Mesendoderm (in vitro differentiated cells): ENCODE measurements at places on chromosomes 12 and 14.
A peak's percentile ranks its signal among the peaks of the same experiment; 100 is the strongest.

DNA sequence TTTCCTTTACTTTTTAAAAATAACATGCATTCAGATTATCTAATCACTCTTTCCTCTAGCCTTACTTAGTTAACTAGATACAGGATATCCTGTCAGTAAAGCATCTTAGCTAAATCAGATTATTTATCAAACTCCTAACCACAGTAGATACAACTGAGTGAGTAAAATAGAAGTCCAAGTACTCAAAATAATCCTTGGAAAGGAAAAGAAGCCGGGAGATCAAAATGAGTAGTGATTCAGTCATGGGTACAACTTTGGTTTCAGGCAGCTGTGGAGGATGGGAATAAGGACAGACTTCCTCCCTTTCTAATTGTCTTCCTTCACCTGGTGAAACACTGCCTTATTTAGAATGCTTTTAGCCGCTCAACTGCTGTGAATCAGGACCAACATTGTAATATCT is 29.4 kb downstream of the GNG2 start:
- DNase-seq, result no peak

- DNase-seq, result peak; percentile 15
Observed at GRCh38 chr14:88234442-88234841, 88.6 kb downstream of the KCNK10 start.

DNA sequence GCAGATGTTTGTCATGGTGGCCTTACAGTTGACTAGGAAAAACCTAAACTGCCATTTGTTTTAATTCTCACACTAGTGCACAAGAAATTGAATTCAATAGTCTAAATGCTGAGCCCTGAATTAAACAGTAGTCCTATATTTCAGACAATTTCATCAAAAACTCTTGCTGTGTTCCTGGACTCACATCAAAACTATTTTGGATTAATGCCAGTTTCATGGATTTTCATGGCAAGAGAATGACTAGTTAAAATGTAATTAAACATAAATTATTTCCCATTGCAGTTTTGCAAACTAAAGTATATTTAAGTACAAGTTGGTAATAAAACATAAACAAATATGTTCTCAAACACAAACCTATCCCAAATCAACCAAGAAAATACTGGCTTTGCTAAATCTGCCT is 468.0 kb upstream of the PRICKLE1 start:
- DNase-seq, result no peak

DNA sequence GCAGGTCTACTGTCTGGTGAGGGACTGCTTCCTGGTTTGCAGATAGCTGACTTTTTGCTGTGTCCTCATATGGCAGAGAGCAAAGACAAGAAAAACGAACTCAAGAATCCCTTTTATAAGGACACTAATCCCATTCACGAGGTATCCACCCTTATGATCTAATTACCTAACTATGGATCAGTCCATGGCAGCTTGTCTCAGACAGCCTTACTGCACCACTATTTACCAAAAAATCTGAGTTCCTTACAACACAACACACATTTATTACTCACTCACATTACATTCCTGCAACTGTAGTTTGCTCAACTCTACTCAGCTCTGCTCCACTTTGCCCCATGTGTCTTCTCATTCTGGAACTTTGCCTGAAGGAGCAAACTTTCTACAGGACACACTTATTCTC is 10.1 kb upstream of the SLC6A15 start:
- DNase-seq, result no peak

GRCh38 chr12:2212971-2213869 is 160.4 kb downstream of the CACNA1C start:
- DNase-seq, result peak; percentile 87

DNA sequence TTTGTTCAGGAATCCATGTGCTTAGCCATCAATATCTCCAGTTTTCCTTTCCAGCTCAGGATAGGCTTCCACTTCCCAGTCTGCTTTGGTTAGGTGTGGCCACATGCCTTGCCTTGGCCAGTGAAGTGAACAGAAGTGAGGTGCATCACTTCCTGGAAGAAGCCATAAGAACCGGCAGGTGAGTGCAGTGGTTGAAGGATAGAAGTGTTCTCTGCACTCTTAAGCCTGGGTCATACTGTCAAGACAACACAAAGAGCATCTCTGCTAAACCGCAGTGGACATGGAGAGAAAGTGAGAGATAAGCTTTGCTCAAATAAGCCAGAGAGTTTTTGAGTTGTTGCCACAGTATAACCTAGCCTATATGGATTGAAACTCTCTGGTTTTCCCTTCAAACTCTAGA is 11.4 kb downstream of the GNG2 start:
- DNase-seq, result no peak

- DNase-seq, result no peak
Observed at GRCh38 chr12:67014642-67015041, 254.5 kb upstream of the CAND1 start.

DNA sequence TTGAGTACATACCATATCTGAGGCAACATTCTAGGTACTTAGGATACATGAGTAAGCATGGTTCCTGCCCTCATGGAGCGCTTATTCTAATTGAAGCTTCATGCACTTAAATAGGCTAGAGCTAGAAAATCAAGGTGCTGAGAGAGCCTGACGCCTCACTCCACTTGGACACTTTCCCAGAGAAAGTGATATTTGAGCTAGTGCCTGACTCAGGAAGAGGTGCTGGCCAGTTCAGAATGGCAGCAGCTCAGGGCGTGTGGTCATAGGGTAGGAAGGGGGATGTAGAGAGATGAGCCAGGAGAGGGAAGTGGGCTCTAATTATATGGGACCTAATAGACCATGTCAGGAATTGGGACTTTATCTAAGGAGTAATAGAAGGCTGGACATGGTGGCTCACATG is 33.3 kb downstream of the TULP3 start:
- DNase-seq, result no peak

DNA sequence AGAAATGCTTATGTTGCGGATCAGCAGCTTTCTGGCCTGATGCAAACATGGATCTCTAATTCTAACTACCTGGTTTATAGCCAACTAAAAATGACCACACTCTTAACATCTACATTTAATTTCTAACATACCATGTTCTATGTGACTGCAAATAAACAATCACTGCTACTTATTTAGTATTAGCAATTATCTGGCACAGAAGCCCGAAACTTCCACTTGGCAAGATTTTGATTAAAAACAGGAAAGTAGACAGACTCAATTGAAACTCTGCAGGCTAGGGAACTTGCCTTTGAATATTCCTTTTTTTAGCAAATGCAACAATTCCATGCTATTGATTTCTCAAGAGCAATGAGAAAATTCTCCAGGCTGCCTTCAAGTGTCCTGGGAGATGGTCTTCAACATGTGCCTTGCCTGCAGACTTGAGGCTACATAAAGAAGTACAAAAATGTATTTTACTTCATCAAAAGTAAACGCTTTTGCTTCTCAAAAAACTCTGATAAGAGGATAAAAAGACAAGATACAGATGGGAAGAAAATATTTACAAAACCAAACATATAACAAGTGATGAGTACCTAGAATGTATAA is 9.1 kb upstream of the TMCC3 start:
- no peak for DNase-seq

- DNase-seq, result no peak
Observed at GRCh38 chr12:116482859-116483258, 76.3 kb upstream of the MAP1LC3B2 start.

DNA sequence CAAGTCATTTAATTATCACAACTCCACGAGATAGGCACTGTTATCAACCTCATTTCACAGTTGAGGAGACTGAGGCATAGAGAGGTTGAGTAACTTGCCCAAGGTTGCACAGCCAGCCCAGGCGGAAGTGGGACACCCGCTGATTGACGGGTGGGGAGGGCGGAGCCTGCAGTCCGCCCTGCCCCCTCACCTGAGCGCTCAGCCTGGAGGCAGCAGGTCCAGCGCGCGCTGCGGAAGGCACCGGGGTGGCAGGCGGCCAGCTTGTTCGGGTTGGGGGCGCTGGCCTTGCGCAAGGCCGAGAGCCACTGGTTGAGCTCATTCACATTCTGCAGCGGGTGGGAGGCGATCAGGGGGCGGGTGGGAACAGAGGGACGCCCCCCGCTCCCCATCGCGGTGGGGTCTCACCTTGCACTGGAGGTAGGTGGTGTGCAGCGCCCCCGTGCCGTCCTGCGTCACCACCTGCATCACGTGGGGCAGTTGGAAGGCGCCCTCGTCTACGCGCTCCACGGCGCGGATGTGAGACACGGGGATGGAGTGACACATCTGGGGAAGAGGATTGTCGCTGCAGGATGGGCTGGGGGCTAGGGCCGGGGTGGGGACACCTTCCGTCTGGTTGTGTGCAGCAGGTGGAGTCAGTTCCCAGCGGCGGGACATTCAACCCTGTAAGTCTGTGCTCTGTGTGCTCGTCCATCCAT is 31.7 kb downstream of the RASAL1 start:
- DNase-seq, result peak; percentile 89

DNA sequence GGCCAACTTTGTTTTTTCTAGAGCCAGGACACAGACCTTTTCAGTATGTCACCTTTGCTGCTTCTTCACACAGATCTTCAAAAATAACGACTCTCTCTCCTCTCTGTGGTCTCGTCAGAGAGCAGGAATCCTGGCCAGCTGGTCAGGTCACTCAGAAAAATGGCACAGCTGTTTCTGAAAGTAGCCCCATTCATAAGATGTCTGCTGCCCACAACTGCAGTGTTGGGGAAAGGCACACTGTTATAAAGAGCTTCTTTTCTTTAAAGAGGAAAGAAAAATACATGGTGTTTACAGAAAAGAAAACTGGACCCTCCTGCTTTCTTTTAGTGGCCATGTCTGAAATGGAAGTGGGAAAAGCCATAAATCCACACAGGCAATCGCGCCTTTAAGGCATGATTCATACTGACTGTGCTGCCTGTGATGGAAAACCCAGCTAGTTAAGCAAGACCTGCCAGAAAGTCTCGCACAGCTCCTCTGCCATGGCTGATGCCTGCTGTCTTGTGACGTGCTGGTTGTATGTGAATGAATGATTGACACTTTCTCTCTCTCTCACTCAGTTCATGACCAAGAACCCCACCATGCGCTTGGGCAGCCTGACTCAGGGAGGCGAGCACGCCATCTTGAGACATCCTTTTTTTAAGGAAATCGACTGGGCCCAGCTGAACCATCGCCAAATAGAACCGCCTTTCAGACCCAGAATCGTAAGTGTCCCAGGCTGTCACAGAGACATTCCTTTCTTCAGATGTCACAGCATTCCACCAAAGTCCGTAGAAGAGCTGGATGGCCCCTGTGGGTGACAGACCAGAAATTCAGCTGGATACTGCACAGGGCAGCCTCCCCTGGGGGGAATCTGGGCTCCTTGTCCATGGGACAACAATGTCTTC is 147.9 kb upstream of the HIF1A start:
- DNase-seq, result peak; percentile 74

DNA sequence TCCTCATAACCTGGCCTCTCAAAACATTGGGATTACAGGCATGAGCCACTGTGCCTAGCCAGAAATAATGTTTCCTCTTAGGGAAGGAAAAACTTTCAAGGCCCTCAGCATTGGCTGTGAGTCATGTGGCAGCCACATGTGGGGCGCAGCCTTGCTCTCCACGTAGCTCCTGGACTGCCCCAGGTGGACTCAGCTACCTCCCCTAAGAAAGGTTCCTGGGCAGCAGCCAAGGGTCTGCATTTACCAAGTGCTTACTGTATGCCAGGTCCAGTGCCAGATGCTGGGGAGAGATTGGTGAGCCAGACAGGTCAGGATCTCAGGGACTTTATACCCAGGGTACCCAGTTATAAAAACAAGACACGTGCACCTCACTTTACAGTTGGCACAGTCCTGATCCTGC is 3.7 kb upstream of the TRPV4 start:
- no peak for DNase-seq

GRCh38 chr12:30927222-30927611 is 669 bp downstream of the TSPAN11 start:
- DNase-seq, result no peak

GRCh38 chr14:86799244-86799647 is 1193.7 kb downstream of the GALC start:
- DNase-seq, result no peak

DNA sequence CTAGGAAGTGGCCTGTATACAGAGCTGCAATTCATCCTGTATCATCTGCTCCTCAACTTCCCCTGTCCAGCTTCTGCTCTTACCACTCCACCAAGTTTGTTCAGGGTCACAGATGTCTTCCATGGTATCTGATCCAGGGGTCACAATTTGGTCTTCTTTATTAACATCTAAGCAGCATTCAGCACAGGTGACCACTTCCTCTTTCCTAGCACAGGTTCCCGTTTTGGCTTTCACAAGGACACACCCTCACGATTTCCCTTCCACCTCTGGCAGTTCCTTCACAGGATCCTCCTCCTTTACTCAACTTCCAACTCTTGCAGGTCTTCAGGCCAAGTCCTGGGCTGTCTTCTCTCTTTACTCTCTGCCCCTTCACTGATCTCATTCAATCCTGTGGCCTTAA is 93.6 kb downstream of the TTC7B start:
- no peak for DNase-seq
